ENCODE measurements at places on chromosomes 2 and 18.

GRCh38 chr2:196415384-196415783, 224.1 kb upstream of the CCDC150 start:
- no peak for DNase-seq
- peak overlapping the region; percentile 7 for H3K27ac ChIP-seq
- no peaks in the 10 kb centered on the region for H3K27me3 ChIP-seq
- peaks cover 16% of the 10 kb centered on the region for H3K4me1 ChIP-seq
- no peak overlapping the region for H3K4me3 ChIP-seq

DNA sequence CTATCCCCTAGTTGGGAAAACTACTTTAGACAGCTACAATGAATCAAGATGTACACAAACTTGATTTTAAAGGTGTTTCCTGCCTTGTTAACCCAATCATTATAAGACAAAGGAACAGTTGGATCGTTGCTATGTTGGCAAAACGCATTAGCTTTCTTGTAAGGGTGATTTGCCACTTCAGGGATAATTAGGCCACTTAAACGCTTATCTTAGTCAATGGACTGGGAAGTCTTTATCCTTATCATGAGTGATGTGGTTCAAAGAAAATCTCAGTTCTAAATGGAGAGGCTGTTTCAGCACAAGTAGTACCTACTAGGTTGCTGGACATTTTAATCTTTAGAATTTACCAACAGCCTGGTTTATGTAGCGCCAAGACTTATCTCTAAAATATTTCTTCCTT, 406.1 kb upstream of the MEX3C start:
- H3K4me1 ChIP-seq, result no peaks in the 10 kb centered on the region
- H3K27me3 ChIP-seq, result no peaks in the 10 kb centered on the region
- H3K27ac ChIP-seq, result no peak overlapping the region
- H3K36me3 ChIP-seq, result no peaks in the 10 kb centered on the region
- no peak overlapping the region for H3K4me3 ChIP-seq

GRCh38 chr18:27855486-27855885, 321.4 kb downstream of the CDH2 start:
- no peaks in the 10 kb centered on the region for H3K27me3 ChIP-seq
- no peak for DNase-seq
- no peaks in the 10 kb centered on the region for H3K36me3 ChIP-seq
- H3K4me3 ChIP-seq, result no peak overlapping the region

- no peak overlapping the region for H3K27ac ChIP-seq
- no peaks in the 10 kb centered on the region for H3K4me1 ChIP-seq
- H3K36me3 ChIP-seq, result no peaks in the 10 kb centered on the region
- DNase-seq, result peak; percentile 68
- H3K27me3 ChIP-seq, result peaks cover 6% of the 10 kb centered on the region
Observed at GRCh38 chr2:2571301-2572150, 240.5 kb upstream of the MYT1L start.

DNA sequence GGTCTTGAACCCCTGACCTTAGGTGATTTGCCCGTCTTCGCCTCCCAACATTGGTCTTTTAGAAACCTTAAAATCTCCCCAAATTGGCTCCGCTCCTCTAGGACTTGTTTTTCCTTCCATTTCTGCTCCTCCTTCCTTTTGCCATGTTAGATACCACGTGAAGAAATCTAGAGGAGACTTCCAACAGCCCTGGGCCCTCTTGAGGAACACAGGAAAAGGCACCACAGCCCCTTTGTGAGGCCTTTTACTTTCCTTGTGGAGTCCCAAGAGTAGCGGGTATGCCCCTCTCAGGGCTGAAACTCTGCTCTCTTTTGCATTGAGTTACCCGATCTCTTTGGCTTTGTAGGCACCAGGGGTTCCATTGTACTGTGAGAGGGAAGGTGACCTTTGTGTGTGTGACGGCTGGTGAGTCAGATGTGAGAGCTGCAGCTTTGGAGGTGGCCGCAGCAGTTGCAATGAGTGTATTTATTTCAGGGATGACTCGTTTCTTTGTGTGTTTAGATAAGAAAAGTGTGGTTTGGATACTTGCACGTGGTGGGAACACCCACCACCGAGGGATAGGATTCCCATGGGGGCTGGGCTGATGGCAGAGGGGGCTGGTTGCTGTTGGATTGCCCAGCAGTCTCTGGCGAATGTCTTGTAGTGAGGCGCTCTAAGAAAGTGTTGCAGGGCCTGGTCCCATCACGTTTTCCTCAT, 218.4 kb upstream of the HS6ST1 start:
- no peaks in the 10 kb centered on the region for H3K36me3 ChIP-seq
- no peak overlapping the region for H3K27ac ChIP-seq
- H3K4me3 ChIP-seq, result no peak overlapping the region
- H3K27me3 ChIP-seq, result no peaks in the 10 kb centered on the region
- DNase-seq, result peak; percentile 24

- peaks cover 50% of the 10 kb centered on the region for H3K4me1 ChIP-seq
- H3K4me3 ChIP-seq, result peak within 1 kb of the TSS; percentile 65
- H3K27ac ChIP-seq, result peak within 1 kb of the TSS; percentile 95
- no peaks in the 10 kb centered on the region for H3K36me3 ChIP-seq
- H3K27me3 ChIP-seq, result peaks cover 15% of the 10 kb centered on the region
Observed at GRCh38 chr18:6414723-6415417, at the start of gene L3MBTL4. Gene L3MBTL4 (minus strand): TSS chr18:6414911. CDS start chr18:6311625, 103,286 bp downstream.

DNA sequence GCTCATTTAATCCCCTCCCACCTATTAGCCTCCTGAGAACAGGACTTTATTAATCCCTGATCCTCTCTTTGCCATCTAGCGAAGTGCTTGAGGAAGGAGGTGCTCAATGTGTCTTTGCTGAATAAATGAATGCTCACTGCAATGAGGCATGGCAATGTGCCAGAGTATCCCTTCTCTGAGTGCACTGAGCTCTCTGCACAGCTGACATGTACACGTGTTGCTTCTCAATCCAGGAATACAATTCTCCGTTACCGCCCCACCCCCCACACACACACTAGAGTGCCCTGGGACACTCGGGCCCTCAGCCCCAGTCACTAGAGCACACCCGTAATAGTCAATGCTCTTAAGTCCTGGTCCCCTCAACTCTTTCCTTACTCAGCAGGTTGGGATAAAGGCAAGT, 41.4 kb downstream of the FAM178B start:
- H3K4me3 ChIP-seq, result no peak overlapping the region
- no peak for DNase-seq
- H3K4me1 ChIP-seq, result peaks cover 14% of the 10 kb centered on the region
- no peaks in the 10 kb centered on the region for H3K27me3 ChIP-seq
- no peaks in the 10 kb centered on the region for H3K36me3 ChIP-seq

- H3K36me3 ChIP-seq, result no peaks in the 10 kb centered on the region
- H3K27ac ChIP-seq, result no peak overlapping the region
- H3K4me3 ChIP-seq, result no peak overlapping the region
- no peak for DNase-seq
Observed at GRCh38 chr18:77470569-77471413, 221.1 kb downstream of the GALR1 start.

- no peaks in the 10 kb centered on the region for H3K27me3 ChIP-seq
- H3K36me3 ChIP-seq, result no peaks in the 10 kb centered on the region
- no peak overlapping the region for H3K4me3 ChIP-seq
- no peak for DNase-seq
- H3K27ac ChIP-seq, result no peak overlapping the region
Observed at GRCh38 chr2:168732506-168732905, 69.9 kb upstream of the NOSTRIN start.

DNA sequence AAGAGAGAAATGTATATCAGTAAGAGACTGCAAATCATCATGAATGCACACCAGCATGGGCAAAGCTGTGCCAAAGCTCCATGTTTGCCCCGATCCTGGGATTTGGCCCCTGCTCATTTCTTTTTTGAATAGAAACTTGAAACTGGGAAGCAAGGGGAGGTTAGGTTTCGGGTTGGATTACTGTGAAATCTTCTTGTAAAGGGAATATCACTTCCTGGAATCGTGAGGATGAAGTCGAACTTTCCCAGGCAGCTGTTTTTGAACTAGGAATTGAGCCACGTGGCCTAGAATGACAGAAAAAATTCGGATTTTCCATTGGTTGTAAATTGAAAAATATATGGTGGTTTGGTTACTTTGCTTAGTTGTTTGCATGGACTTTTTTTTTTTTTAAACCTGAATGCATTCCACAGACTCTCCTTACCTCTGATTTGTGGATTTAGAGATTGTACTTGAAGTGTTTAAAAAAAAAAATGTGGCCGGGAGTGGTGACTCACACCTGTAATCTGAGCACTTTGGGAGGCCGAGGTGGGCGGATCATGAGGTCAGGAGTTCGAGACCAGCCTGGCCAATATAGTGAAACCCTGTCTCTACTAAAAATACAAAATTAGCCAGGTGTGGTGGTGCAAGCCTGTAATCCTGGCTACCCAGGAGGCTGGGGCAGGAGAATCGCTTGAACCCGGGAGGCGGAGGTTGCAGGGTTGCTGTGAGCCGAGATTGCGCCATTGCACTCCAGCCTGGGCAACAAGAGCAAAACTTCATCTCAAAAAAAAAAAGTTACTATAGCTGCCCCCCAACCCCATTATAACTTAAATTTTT, 32.1 kb downstream of the GRHL1 start:
- H3K36me3 ChIP-seq, result no peaks in the 10 kb centered on the region
- peaks cover 7% of the 10 kb centered on the region for H3K4me1 ChIP-seq
- H3K4me3 ChIP-seq, result no peak overlapping the region
- no peak overlapping the region for H3K27ac ChIP-seq
- no peaks in the 10 kb centered on the region for H3K27me3 ChIP-seq
- no peak for DNase-seq

- no peak for DNase-seq
- no peaks in the 10 kb centered on the region for H3K36me3 ChIP-seq
- no peaks in the 10 kb centered on the region for H3K27me3 ChIP-seq
- H3K27ac ChIP-seq, result no peak overlapping the region
- H3K4me3 ChIP-seq, result no peak overlapping the region
Observed at GRCh38 chr2:180621941-180622918, 358.2 kb upstream of the UBE2E3 start.

DNA sequence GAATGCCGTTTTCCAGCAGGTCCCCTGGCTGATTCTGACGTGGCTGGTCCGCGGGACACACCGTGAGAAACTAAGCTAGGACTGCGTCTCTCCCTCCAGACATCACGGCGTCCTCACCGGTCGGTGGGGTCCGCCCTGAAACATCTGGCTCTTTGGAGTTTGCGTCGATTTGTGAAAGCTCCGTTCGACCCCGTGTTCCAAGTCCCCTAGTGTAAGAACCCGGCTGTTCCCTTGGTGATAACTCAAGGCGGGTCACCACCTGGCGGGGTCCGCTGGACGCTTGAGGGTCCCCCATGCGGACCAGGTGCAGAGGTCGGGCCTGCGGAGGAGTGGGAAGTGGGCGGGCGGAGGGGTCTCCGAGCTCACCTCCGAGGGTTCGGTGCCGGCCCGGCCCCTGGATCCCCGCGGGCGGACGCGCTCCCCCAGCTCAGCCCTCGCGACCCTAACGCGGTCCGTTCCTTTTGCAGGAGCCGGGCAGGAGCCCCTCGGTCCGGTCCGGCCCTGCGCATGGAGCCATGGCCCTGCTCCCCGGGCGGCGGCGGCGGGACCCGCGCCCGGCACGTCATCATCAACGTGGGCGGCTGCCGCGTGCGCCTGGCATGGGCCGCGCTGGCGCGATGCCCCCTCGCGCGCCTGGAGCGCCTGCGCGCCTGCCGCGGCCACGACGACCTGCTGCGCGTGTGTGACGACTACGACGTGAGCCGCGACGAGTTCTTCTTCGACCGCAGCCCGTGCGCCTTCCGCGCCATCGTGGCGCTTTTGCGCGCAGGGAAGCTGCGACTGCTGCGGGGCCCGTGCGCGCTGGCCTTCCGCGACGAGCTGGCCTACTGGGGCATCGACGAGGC, 65.6 kb downstream of the KCNG2 start:
- H3K4me1 ChIP-seq, result no peaks in the 10 kb centered on the region
- DNase-seq, result peak; percentile 55
- H3K36me3 ChIP-seq, result no peaks in the 10 kb centered on the region

GRCh38 chr18:62044490-62045000, 142.3 kb downstream of the PIGN start:
- no peak overlapping the region for H3K4me3 ChIP-seq
- no peaks in the 10 kb centered on the region for H3K4me1 ChIP-seq
- no peaks in the 10 kb centered on the region for H3K27me3 ChIP-seq

DNA sequence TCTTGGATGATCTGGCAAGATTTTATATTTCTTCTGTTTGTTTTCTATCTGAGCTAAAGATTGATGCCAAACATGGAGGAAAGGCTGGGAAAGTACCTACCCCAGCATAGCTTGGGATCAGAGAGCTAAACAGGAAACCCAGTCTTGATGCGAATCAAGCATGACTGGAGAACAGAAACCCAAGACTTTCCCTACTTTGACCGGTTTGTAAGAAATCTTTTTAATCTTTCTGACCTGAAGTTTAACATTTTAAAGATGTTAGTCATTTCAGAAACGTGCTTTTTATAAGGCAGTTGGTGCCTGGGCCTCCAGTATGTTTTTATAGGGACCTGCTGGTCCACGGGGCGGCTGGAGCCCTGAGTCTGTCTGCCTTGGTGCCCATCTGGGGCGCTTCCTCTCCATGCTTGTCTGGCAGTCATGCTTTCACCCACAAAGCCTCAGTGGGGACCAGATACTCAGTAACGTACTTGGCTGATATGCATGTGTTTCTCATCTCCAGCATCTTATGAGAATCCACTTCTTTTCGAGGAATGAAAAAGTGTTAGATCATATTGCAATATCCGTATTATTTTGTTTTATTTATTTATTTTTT, 266.5 kb downstream of the PTGR3 start:
- DNase-seq, result no peak
- no peak overlapping the region for H3K4me3 ChIP-seq
- H3K4me1 ChIP-seq, result no peaks in the 10 kb centered on the region
- no peaks in the 10 kb centered on the region for H3K27me3 ChIP-seq
- H3K27ac ChIP-seq, result peak overlapping the region; percentile 36

DNA sequence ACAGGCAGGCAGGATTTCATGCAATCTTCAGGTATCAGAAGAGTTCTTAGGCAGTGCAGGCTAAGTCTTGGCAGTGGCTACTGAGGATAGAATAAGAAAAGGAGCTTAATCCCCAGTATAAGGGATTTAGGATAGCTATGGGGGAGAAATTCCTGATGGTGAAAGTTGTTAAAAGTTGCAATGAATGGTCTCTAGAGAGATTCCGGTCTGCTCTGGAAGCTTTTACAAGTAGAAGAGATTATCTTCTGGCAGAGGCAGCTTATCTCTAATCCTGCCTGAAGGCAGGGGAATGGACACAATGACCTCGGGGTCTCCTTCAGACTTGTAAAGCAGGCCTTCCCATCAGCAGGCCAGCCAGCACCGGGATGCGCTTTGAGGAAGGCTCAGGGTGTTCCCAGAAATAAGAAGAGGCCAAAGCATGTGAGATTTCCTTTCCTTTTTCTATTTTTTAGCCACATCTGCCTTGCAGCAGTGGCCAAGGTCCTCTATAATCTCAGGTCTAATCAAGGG, 253.9 kb upstream of the KLHL29 start:
- no peaks in the 10 kb centered on the region for H3K36me3 ChIP-seq
- H3K4me3 ChIP-seq, result no peak overlapping the region
- DNase-seq, result no peak

- H3K36me3 ChIP-seq, result no peaks in the 10 kb centered on the region
- H3K27me3 ChIP-seq, result no peaks in the 10 kb centered on the region
- no peaks in the 10 kb centered on the region for H3K4me1 ChIP-seq
- H3K4me3 ChIP-seq, result no peak overlapping the region
- H3K27ac ChIP-seq, result no peak overlapping the region
Observed at GRCh38 chr2:146817613-146818012, 1027.2 kb upstream of the ACVR2A start.

GRCh38 chr2:29202819-29203495, 87.7 kb downstream of the CLIP4 start:
- H3K27me3 ChIP-seq, result no peaks in the 10 kb centered on the region
- DNase-seq, result no peak
- H3K4me1 ChIP-seq, result no peaks in the 10 kb centered on the region
- H3K27ac ChIP-seq, result no peak overlapping the region
